Spleen (tissue), 13 donors: ENCODE measurements at places on chromosomes 1 and 21. TPM values are rescaled to one million over a fixed set of nuclear protein-coding genes. Genes with fewer than 3 reads are reported as not detected.

SUMO3 gene
- total RNA-seq = 101 TPM

BATF3 gene
- total RNA-seq = 19.8 TPM

SPATA1 gene
- 2.6 TPM for total RNA-seq

RGS7 gene
- 0.72 TPM for total RNA-seq

OR6K3 gene
- total RNA-seq = not detected

TRIM67 gene
- not detected for total RNA-seq

HFM1 gene
- 2.3 TPM for total RNA-seq

GALE gene
- total RNA-seq = 31.7 TPM

ANKRD34A gene
- 2.3 TPM for total RNA-seq

TNFAIP8L2 gene
- total RNA-seq = 45.3 TPM

C1orf216 gene
- 8.8 TPM for total RNA-seq

LRP8 gene
- 5.5 TPM for total RNA-seq

PITHD1 gene
- 50.6 TPM for total RNA-seq

CLDN17 gene
- total RNA-seq = not detected

ERICH3 gene
- total RNA-seq = not detected

TXLNA gene
- total RNA-seq = 43.0 TPM

TRIM45 gene
- 1.9 TPM for total RNA-seq

SLC39A1 gene
- 88.4 TPM for total RNA-seq

PTBP2 gene
- 72.8 TPM for total RNA-seq

RAB25 gene
- not detected for total RNA-seq

KCNJ9 gene
- not detected for total RNA-seq
